ENCODE measurements at places on chromosomes 7 and 10.

- DNase-seq, result no peak
These were observed 28.0 kb upstream of the CTTNBP2 start for GRCh38 chr7:117901089-117901797.

- DNase-seq, result no peak
These were observed 299.9 kb upstream of the ZMIZ1 start for GRCh38 chr10:78768876-78769275.

DNA sequence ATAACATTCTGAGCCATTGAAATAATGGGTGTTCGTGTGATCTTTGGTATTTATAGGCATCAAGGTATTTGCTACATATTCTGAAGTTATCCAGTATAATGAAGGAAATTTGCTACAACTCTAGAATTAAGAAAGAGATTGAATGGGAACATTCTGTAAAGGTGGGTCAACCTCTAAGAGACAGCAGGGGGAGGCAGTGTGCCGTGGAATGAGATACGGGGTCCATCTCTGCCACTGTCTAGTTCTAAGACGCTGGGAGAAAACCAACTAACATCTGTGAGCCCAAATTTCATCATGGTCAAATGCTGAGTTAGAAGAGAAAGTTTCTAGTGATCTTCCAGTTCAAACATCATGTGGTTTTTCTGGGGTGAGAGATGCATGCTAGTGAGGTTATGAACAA, 368.9 kb downstream of the SORCS1 start:
- DNase-seq, result peak; percentile 8

- DNase-seq, result no peak
These were observed 190.2 kb upstream of the HPS1 start for GRCh38 chr10:98636921-98637329.

DNA sequence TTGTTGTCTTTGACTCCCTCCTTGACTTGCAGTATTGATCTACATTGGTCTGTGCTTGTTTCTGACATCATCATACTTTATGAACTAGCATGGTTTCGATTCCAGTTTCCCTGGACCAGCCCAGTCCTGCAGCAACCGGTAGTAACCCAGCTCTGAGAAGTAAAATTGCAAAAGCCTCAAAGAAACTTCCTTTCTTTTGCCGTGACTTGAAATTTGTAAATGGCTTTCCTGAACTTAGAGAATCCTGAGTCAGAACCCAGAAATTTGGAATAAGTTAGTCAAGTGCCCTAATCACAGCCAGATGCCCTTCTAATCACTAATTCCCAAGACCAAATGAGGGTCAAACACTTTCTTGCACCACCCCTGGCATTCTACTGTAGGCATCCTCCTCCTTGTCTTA, 15.0 kb downstream of the TAS2R60 start:
- DNase-seq, result no peak

DNA sequence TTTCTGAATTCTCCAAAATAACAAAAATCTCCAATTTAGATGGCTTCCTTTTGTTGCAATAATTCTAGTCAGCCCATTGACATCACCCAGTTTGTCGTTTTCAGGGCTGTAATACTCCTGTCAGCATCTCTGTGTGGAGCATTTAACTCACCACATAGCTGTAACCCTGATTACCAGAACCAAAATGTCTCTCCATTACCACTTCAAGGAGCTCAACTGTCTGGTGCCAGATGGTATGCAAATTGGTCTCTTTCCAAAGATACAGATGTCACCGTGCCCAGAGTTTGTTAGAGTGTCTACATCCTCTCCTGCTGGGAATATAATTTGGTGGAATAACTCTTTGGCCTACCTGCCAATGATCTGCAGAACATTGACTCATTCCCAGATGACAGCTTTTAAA, 350.3 kb upstream of the POT1 start:
- DNase-seq, result no peak

GRCh38 chr7:98211221-98211675, at the start of gene BHLHA15:
TSS of gene BHLHA15 (plus strand) at chr7:98211439. CDS start at chr7:98212310, 871 bp downstream.
- DNase-seq, result no peak

GRCh38 chr7:122748195-122748594, 45.5 kb upstream of the RNF148 start:
- no peak for DNase-seq

DNA sequence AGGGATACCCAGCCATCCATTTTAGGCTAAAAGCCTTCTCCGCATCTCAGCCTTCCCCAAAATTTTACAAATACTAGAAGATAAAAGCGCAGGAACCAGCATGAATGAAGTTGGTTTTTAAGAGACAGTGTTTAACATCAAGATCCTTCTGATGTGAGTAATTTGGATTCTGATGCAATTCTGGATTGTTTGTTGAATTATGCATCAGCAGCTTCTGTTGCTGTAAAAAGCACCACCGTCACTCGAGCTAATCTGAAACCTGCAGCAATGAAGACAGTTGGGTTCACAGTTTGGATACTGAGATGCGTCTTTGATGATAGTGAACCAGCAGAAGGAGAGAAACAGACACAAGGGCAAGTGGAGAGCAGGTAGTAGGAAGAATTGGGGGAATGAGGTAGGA, 179.2 kb downstream of the PLXNA4 start:
- no peak for DNase-seq

DNA sequence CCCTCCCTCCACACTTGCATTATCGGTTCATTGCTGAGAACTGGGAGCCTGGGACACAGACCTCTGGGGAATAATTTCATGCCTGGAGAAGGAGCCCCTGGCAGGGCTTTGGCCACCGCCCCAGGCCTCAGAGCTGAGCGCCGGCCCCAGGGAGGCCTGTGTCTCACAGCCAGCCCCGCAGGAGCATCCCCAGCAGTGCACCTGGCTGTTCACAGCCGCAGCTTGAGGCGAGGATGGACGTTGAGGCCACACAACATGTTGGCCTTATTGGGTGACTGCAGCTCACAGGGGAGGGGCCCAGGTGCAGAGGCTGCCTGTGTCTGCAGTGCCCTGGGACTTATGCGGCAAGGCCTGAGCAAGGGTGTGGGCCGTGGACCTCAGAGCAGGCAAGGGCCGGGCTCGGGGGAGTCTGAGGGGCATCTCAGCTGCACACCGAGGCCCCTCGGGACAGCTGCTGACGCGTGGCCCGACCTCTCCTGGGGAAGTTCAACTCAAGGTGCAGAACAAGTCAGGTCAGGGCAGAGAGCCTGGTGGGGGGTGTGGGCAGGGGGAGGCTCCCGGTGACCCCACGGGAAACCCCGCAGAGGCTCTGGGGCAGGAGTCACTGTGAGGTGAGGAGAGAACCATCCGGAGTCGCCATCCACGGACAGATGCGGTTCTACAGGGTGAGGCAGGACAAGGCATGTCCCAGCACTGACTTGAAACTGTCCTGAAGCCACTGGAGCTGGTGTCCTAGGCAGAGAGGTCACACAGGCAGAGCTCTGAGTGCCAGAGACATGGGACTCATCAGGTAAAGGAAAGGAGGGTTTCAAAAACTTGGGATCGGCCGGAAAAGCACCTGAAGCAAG, 13.1 kb upstream of the UBE3C start:
- no peak for DNase-seq

DNA sequence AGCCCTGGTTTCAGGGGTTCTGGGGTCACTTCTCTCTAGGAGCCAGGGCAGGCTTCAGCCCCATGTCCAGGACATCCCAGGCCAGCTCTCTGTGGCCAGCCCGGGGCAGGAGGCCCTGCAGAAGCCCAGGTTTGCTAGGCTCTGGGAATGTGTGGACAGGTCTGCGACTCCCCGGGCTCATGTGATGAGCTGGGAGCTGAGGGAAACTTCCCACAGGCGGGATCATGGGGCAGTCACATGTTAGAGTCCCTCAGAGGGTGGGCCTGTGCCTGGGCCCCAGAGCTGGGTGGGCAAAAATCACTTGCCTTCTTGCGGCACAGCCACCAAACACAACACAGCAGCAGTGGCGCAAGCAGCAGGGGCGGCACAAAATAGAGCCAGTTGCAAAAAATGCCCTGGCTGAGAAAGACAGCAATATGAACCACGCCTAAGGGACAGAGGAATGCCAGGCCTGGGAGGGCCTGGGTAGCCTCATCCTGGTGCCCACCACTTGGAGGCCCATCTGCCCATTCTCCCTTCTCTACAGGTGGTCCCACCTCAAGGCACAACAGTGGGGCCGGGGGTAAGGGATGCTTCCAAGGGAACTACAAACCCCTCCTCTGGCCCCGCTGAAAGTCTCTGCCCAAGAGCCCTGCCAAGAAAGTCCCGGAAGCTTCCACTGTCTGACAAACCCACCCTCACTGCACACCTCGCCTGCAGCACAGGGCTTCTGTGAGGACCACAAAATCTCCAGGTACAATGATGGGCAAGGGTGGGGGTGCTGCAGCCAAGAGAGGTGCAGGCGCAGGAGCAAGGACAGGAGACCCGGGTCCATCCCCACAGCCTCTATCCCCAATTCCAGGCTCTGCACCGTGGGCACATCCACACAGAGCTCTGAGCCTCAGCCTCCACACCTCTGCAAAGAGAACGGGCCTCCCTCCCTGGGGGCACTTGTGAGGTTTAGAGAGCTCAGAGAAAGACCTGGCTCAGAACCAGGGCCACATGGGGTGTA, 34.6 kb upstream of the ANTXRL start:
- DNase-seq, result no peak

- DNase-seq, result no peak
These were observed 35.2 kb downstream of the GBF1 start for GRCh38 chr10:102280397-102281101.

GRCh38 chr7:20963556-20964280, 177.0 kb upstream of the SP8 start:
- DNase-seq, result no peak

GRCh38 chr10:63770523-63770922, 249.3 kb downstream of the REEP3 start:
- no peak for DNase-seq

- DNase-seq, result no peak
These were observed 54.6 kb upstream of the ZNF32 start for GRCh38 chr10:43703286-43703685.

GRCh38 chr7:30990673-30991170, 27.0 kb downstream of the GHRHR start:
- DNase-seq, result no peak

DNA sequence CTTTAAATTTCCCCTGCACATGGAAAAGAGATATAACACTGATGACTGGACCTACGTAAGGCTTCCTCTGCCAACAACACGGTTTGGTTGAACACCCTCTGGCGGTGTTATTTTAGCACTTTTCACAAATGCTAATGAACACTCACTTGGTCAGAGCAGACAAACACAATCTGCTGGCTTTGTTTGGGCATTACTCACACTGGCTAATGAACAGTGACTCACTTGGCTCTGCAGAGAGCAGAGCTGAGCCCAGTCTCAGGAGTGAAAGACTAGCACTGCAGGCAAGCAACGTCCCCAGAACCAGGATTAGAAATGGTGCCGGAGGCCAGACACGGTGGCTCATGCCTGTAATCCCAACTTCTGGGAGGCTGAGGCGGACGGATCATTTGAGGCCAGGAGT, 430.8 kb downstream of the PLXNA4 start:
- DNase-seq, result no peak

DNA sequence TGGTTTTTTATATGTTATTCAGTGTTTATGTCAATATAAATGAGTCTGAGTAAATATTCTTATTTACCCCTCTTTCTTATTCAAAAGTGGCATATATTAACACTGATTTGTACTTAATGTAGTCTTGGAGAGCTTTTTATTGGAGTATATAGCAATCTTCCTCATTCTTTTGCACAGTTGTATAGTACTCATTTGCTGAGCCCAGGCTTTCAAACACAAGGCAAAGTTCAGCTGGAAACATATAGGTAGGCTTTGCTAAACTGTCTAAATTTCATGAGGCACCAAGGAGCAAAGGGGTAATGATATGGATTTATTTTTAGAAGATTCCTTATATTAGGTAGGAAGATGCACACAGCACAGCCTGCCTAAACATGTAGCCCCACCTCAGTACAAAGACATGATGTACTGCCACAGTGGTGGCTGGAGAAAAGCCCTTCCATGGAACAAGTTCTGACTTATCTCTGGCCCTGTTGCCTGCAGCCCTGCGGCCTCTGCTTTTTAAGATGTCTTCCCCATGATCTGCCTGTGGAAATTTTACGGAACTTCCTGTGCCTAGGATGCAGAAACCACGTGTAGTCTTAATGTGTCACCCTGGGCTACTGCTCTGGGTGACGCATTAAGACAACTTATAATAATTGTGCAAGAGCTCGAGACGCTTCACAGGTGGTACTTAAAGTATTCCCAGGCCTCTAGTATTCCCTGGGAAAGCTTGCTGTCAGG, 9.6 kb upstream of the PDCD4 start:
- DNase-seq, result no peak

- no peak for DNase-seq
These were observed 78.4 kb upstream of the NANOS1 start for GRCh38 chr10:118950997-118951637.

DNA sequence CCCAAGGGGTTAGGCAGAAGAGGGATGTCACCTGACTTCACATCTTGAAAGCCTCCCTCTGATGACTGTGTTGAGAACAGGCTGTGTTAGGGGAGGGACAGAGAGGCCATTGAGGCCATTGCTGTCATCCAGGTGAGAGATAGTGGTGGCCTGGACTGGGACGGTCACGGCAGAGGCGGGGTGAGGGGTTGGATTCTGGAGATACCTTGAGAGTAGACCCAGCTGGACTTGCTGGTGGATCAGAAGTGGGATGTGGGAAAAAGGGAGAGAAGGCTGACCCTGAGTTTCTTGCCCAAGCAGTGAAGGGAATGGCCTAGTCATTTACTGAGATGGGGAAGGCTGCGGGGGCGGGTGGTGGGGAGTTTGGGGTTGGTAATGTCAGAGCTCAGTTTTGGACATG, 13.6 kb downstream of the MTURN start:
- no peak for DNase-seq

- DNase-seq, result no peak
These were observed 13.2 kb upstream of the ESYT2 start for GRCh38 chr7:158842486-158842885.

DNA sequence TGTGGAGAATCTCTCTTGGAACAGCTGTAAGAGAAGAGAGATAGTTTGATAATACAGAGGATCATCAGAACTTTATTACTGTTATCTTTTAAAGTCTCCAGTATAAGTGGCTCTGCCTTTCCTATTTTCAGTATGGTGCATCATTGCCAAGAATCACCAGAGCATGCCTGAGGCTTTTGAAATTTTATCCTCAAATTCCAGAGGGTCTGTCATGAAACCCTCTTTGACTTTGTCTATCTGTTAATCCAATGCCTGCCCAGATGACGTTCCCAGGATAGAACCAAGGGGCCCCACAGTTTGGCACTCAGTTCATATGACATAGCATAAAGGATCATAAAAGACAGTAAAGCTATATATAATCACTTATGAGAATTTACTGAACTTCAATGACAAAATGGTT, 35.3 kb upstream of the SEMA3C start:
- no peak for DNase-seq

GRCh38 chr10:119251315-119251708, 43.9 kb downstream of the GRK5 start:
- DNase-seq, result no peak

GRCh38 chr10:21496343-21497176, 28.9 kb downstream of the SKIDA1 start:
- no peak for DNase-seq
